ENCODE measurements at places on chromosomes 6 and 20. TPM values are rescaled to one million over a fixed set of nuclear protein-coding genes. Genes with fewer than 3 reads are reported as not detected.
A peak's percentile ranks its signal among the peaks of the same experiment; 100 is the strongest.

HLA-DOB gene
- total RNA-seq, result 1.5 TPM

GRCh38 chr6:158290659-158291058, 21.6 kb upstream of the TULP4 start:
- no peak for DNase-seq
- H3K27me3 ChIP-seq, result no peaks in the 10 kb centered on the region
- no peak overlapping the region for H3K4me3 ChIP-seq
- H3K36me3 ChIP-seq, result no peaks in the 10 kb centered on the region

DNA sequence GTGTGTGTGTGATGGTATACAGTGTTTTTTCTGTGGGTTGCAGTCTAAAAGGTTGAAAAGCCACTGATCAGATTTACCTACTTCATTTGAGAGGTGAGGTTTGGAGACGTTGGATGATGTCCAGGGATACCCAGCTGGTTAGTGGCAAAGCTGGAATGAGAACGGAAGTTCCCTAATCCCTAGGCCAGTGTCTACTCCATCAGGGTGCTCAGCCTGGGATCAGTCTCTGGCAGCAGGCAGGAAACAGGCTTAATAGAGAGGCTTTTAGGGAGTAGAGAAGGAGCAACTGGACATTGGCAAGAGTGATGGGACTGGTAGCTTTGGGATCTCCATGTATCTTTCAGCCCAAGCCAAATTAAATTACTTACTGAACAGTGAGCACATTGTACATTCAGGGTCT, 80.7 kb downstream of the C6orf52 start:
- H3K27ac ChIP-seq, result no peak overlapping the region

C20orf144 gene
- 0.33 TPM for total RNA-seq

GRCh38 chr6:104462811-104463599, 396.7 kb downstream of the HACE1 start:
- no peaks in the 10 kb centered on the region for H3K36me3 ChIP-seq
- H3K4me1 ChIP-seq, result no peaks in the 10 kb centered on the region
- H3K4me3 ChIP-seq, result no peak overlapping the region
- no peak for DNase-seq
- no peaks in the 10 kb centered on the region for H3K27me3 ChIP-seq
- H3K27ac ChIP-seq, result no peak overlapping the region

DEFB113 gene
- not detected for total RNA-seq

GRCh38 chr6:169019727-169020491, 233.7 kb downstream of the THBS2 start:
- H3K4me1 ChIP-seq, result no peaks in the 10 kb centered on the region
- no peaks in the 10 kb centered on the region for H3K36me3 ChIP-seq
- DNase-seq, result no peak

- H3K4me3 ChIP-seq, result peak overlapping the region; percentile 83
- no peaks in the 10 kb centered on the region for H3K4me1 ChIP-seq
- H3K36me3 ChIP-seq, result no peaks in the 10 kb centered on the region
- H3K27ac ChIP-seq, result peak overlapping the region; percentile 97
- no peaks in the 10 kb centered on the region for H3K27me3 ChIP-seq
These were observed 1.2 kb upstream of the TP53RK start for GRCh38 chr20:46690219-46691106.

DNA sequence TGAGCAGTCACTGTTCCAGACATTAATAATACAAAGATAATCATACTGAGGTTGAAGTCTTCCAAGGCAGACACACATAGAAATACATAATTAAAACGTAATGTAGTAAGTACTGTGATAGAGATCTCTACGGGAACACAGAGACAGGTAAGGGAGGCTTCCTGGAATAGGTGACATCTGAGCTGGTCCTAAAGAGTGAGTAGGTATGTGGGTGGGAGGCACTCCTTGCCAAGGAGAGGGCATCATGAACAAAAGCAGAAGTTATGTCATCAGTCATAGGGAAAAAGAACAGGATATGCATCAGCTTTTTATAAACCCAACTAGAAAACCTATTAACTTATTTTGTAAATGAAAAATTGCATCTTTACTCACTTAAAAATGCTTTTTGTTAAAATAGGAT, 110.0 kb downstream of the MAP7 start:
- no peaks in the 10 kb centered on the region for H3K36me3 ChIP-seq
- H3K4me3 ChIP-seq, result no peak overlapping the region
- H3K27me3 ChIP-seq, result no peaks in the 10 kb centered on the region
- no peak for DNase-seq
- no peaks in the 10 kb centered on the region for H3K4me1 ChIP-seq

LRFN2 gene
- total RNA-seq, result not detected

DNA sequence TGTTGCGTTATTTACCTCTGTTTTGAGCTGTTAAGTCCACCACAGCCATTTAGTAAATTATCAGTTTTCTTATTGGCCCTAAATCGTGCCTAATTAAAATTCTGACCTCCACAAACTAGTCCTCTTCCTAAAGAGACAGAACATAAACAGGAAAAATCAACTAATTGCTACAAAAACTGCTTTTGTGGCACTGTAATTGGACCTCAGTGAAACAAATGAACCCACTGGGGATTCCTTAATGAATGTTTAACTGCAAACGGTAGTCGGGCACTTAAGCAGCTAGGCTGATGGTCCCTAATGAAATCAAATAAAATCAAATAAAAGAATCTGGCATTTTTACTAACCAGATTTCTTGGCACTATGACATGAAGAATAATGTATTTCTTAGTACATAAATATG, 513.4 kb upstream of the SLC35B3 start:
- no peak for DNase-seq
- no peaks in the 10 kb centered on the region for H3K36me3 ChIP-seq
- H3K27me3 ChIP-seq, result no peaks in the 10 kb centered on the region
- H3K4me1 ChIP-seq, result no peaks in the 10 kb centered on the region
